GM04503 (cell line): ENCODE measurements at places on chromosomes 2 and 18.
A peak's percentile ranks its signal among the peaks of the same experiment; 100 is the strongest.

DNA sequence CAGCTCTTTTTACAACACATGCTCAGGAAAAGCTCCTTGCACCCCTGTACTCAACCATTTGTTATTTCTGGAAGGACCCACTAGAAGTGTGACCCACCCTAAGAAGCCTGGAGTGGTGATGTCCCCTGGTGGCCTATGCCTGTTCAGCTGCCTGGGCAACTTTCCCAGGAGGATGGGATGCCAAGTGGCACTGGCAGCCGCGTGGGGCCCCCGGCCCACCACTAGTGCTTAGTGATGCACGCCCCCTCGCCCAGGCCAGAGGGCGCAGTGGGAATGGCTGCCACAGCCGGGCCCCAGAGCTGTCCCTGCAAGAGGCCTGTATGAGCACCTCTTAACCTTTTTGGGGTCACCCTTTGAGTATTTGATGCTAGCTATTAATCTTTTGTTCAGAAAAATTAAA is 18.1 kb downstream of the IMPA2 start:
- no peak for DNase-seq

DNA sequence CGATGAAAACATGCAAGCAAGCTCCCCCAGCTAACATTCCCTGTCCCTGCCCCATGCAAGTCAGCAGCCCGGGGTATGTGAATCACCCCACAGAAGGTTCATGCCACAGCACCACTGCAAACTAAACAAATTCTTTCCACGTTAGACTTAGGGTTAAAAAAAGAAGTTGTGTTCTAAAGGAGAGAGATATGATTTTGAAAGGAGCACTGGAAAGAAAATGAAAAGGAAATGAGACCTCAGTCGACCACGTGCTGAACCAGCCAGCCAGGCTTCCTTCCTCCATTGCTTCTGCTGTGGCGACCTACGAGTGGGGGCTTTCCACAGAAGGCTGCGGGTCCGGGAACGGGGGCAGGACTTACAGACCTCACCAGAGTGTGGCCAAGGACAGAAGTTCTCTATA is 52.0 kb downstream of the ARL4C start:
- peak; percentile 83 for DNase-seq

DNA sequence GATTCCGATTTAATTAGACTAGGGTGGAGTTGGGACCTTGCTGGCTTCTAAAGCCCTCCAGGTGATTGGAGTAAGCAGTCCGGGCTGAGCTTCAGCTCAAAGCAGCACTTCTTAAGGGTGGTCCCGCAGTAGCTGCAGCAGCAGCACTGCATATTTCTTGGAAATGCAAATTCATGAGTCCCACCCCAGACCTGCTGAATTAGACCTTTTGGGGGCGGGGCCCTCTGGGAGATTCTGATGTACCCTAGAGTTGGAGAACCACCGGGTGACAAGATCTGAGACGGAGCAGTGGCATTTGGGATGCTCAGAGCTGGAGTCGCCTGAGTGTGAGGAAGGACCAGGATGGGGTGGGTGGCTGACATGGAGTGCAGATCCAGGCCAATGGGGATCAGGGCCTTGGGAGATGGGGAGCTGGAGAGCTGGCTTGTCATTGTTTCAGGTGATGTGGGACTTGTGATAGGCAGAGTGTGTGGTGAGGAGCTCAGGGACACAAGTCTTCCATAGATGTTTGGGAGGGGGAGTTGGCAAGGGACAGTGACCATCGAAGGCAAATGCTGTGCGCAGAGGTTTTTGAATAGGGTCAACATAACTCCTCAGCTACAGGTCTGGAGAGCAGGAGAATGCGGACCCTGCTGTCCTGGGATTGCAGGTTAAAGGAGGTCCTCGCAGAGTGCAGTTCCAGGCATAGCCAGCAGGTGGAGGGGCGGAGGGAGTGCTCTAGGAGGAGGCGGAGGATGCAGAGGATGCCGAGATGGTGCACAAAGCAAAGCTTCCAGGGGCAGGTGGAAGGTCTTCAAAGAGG is 130.9 kb upstream of the RAB12 start:
- no peak for DNase-seq

GRCh38 chr2:150485114-150485870 is 2.2 kb downstream of the RND3 start:
- no peak for DNase-seq

DNA sequence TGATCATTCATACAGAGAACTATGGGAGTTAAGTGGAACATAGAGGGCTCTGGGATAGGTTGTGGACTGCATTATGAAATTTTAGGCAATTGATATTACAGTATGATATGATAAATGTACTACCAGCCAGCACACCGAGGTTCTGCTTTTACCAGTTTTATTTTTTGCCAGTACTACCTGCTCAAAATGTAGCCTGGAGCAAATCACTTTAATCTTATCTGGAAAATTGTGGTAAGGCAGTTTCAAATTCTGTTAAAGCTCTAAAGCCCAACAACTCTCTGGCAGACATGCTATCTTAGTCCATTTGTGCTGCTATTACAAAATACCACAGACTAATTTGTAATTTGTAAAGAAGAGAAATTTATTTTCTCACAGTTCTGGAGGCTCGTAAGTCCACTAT is 474.9 kb upstream of the CWC22 start:
- no peak for DNase-seq

DNA sequence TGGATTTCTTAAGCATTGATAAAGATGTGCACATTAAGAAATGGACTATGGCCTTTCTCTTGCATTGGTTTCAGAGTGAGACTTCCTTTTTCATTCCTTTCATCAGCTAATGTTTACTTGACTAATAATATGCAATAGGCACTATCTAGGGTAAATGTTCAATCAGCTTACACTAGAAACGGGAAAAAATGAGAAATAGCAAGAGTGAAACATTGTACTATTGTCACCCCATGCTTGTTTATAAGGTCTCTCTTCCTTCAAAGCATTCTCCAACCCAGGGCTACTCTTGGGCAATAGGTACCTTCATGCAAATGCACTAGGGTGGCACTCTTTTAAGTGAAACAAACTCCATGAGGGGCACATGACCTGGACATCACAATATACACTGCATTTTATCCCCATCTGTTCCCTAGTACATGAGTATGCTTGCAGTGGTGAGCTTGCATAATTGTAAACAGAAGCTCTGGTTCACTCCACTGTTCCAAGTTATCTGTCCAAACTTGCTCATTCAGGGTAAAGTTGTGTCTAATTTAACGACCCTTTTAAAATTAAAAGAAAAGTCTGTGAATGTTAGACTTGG is 402.3 kb downstream of the ERBB4 start:
- no peak for DNase-seq

- no peak for DNase-seq
These were observed 3.5 kb downstream of the WNT6 start for GRCh38 chr2:218863021-218863520.

DNA sequence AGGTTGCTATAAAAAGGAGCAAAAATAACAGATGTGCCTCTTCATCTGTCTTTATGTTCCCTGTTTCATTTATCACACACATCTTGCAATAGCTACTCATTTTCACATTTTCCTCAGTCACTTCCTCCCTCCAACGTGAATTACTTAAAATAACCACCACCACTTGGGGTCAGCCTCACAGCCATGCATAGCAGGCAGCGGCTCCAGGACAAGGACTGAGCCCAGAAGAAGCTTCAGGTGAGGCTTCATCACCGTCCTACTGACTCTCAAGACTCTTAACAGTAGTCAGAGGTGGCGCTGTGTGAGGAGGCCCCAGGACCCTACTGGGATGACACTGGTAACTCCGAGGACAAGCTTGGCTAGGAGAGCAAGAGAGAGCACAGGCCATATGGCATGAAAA is 15.5 kb upstream of the ST8SIA5 start:
- no peak for DNase-seq

DNA sequence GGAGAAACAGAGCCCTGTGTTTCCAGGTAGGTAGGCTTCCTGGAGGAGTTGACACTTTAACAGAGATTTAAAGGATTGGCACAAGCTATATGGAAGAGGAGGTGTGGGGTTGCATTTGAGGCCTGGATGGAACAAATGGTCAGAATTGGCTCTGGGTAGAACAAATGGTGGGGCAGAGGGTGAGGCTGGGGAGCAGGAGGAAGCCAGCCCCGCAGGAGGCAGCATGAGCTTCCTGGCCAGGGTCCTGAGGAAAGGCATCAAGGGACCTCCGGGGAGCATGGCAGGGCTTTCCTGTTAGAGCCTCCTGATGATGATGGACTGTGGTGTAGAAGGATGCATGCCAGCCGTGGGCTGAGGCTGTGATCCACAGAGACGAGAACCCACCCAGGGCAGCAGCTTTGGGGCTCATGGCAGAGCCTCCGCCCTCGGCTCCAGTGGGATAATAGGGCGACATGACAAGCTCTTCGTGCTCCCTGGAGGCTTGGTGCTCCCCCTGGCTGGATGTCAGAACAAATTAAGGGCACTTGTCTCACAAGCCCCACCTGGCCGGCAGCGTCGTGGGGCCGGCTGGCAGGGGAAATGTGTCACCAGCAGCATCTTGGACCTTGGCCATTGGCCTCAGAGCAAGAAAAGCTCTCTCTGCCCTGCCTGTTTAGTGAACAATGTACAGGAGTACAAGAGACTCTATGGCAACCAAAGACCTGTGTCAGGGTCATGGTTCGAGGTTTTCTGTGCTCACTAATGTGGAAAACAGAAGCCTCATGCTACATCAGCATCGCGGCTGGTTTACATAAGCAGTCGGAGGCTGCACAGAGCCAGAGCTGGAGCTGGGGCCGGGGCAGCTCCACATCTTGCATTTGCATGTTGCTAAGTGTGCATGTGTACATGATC is 153.5 kb downstream of the MYCN start:
- DNase-seq = no peak

DNA sequence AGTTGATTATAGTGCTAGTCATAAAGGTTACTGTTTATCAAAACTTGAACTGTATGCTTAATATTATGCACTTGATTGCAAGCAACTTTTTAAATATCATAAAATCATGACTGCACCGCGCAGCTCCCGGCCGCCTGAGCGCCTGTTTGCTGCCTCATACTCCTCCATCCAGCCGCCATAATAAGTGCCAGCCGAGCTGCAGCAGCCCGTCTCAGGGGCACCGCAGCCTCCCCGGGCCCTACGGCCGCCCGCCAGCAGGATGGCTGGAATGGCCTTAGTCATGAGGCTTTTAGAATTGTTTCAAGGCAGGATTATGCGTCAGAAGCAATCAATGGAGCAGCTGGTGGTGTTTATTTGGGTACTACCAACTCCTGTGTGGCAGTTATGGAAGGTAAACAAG is 337.2 kb downstream of the PAX3 start:
- DNase-seq = no peak

- DNase-seq = no peak
These were observed 223.4 kb downstream of the MYT1L start for GRCh38 chr2:2107627-2108026.
